AG09319 (cell line): ENCODE measurements at places on chromosomes 11 and 22.

GRCh38 chr22:44449061-44449682 is 48.9 kb downstream of the RTL6 start:
- peak; percentile 68 for DNase-seq

- DNase-seq, result no peak
Observed at GRCh38 chr22:17914474-17914873, 109.9 kb downstream of the MICAL3 start.

GRCh38 chr11:19759389-19759788 is 46.8 kb downstream of the NAV2 start:
- no peak for DNase-seq

DNA sequence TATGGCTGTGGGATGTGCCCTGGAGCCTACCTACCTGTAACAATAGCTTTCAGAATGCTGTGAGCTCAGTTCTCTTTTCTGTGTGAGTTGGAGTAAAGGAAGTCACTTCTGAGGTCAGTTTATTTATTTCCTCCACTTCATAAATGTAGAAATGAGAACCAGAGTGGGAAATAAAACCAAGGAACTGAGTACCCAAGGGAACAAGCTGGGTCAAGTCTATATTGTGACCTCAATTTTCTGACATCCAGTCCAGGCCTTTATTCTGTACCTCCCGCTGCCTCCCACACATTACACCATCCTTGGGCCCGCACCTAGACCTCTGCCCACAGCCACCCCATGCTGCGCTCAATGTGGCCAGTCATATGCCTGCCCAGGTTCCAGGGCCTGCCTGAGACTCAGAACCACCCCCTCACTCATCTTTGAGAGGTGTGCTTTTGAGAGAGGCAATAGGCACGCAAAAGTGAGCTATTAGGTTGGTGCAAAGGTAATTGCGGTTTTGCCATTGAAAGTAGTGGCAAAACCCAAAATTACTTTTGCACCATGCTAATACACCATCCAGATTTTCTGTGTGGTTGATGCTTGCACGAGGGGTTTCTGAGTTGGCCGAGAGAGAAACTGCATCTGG is 9.8 kb downstream of the MS4A6E start:
- DNase-seq, result no peak

- no peak for DNase-seq
Observed at GRCh38 chr11:69912161-69912910, 93.1 kb upstream of the FGF3 start.

DNA sequence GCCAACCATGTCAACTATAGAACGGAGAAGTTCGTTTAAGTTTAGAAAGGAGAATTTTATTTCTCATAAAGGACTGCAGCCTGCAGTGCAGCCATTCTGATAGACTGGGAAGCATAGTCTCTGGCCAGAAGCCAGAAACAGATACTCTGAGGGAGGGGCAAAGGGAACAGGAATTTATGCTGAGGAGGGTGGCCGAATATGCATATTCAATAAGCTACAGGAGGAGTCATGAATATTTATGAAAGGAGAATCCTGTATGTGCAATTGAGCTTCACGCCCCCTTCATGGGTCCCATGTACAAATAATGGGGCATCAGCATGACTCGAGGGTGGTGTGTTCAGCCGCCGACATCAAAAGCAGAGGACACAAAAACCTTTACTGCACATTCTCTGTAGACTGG is 199.9 kb downstream of the CWF19L2 start:
- no peak for DNase-seq

GRCh38 chr11:66676282-66676919 is 1.3 kb downstream of the RBM4B start:
- DNase-seq, result no peak

DNA sequence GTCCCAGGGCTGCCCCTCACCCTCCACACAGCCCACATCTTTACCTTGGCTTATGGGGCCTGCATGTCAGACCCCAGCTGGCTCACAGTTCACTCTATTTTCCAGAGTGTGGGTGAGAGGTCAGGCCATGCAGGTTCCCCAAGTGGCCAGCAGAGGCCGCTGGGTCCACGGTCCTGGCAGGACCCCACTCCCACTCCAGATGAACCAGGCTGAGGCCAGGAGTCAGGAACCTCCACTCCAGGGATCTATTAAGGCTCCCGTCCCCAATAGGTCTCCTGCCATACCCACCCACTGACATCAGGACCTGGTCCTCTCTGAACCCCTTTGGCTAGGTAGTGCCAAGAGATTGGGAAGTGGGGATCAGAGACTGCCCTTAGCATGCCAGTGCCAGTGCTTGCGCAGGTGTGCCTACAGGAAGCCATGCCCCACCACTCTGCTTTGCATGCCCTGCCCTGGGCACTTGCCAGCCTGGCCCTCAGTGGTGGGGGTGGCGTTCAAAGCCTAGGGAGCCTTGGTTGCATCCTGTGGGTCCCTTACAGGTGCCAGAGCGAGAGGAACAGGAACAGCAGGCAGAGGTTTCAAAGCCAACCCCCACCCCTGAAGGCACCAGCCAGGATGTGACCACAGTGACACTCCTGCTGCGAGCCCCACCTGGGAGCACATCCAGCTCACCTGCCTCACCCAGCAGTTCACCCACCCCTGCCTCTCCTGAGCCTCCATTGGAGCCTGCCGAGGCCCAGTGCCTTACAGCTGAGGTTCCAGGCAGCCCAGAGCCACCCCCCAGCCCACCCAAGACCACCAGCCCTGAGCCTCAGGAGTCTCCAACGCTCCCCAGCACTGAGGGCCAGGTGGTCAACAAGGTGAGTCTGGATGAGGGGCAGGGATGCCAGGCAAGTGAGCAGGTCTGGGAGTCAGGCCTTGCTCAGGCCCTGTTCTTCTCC is 8.3 kb downstream of the SMTN start:
- DNase-seq, result no peak

- DNase-seq, result no peak
Observed at GRCh38 chr11:124769806-124770774, 8.0 kb upstream of the ESAM start.

GRCh38 chr11:70019576-70020011 is 58.5 kb upstream of the ANO1 start:
- peak; percentile 40 for DNase-seq

DNA sequence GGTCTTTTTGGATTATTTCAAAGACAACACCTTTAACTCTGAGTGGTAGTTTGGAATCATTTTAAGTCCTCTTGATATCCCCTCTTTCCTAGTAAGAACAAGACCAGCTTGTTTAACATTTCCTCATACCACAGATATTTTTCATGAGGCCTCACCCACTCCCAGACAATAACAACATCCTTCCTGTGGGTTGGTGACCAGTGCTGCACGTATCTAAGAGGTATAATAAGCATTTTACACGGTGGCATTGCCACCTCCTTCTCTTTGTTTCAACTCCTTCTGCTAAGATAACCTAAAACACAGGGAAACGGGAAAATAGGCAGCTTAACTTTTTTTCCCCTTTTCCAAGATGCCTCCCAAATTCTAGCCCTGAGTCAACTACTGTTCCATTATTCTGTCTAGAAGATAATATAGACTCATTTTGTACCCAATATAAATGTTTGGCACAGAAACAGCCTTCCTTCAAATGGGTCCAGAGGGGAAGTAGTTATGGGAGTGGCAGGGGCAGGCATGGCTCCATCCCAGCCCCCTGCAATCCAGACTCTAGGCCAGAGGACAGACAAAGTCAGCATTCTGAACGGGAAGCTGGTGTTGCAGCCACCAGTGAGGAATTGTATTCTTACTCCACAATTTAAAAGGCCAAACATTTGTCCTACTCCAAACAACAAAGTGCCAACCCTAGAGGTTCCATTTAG is 28.5 kb downstream of the MAML2 start:
- no peak for DNase-seq

DNA sequence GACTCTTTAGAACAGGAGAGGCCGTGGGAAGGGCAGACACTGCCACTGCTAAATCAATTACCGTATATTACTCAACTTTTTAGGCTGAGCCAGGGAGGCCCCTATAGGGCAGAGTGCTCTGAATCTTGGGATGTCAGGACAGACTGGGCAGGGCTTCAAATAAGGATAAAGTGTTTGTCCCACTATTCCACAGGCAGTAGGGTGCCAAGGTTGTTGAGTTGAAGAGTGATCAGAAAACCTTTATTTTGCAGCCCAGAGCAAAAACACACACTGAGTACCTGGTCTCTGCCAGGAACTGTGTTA is 1.6 kb upstream of the B4GAT1 start:
- no peak for DNase-seq

- no peak for DNase-seq
Observed at GRCh38 chr11:32829157-32829679, 509 bp upstream of the PRRG4 start.

DNA sequence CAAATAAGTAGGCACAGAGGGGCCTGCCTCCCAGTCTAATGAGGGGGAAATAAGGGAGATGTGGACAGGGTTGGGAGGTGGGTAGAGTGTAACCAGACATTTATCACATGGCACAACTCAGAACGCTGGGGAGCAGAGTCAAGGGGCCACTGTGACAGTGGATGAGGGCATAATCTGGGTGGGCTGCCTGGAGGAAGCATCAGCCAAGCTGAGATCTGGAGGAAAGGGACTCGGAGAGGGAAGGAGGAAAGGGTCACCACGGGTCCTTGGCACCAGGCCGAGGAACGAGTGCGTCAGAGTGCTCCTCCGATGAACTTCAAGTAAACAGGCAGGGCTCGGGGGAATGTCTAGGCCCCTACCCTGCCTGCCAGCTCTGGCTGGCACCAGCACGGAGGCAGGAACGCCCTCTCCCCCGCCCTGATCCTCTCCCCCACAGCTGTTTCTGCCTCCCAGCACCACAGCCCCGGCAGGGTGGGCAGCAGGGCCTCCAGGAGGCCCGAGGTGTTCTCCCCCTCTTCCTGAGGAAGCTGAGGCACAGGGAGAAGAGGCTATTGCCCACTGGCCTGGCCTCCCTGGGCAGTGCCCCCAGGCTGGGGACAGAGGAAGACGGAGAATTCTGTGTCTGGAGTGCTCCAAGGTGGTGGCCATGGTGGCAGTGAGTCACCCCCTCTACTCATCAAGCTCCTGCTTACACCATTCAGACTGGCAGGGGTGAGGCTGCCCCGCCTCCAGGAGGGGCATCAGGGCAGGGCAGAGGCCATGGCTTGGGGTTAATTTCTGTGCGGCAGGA is 4.2 kb downstream of the ALDH3B1 start:
- DNase-seq, result peak; percentile 72

DNA sequence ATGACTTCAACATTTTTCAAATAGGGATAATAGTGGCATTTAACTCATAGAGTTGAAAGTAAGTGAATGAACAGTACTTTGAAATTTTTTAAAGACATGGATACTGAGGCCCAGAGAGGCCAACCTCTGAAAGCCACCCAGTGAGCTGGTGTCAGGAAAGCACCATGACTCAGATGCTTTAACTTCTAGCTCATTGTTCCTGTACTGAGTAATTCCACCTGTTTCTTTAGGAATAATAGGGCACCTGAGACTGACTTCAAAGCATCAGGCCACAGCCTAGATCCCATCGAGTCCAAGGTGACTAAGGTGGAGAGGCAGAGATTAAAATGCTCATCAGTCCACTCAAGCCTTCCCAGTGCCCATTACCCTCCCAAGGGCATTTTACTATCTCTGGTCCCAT is 491.8 kb upstream of the TENM4 start:
- DNase-seq, result no peak

DNA sequence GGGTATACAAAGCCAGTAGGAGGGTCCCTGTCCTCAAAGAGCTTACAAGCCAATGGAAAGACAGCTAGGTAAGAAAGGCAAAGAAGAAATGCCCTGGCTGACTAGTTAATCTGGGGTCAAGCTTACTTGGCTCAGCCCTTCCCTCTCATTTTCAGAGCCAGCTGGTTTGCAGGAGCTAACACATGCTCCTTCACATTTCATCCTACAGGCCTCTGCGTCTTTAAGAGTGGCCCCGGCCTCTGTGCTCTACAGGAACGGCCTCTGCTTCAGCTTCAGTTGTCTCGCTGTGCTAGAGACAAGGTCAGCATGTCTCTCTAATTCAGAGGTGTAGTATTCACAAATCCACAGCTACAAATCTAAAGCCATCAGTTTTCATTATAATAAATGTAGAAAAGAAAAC is 15.2 kb downstream of the ALKBH8 start:
- DNase-seq, result no peak

DNA sequence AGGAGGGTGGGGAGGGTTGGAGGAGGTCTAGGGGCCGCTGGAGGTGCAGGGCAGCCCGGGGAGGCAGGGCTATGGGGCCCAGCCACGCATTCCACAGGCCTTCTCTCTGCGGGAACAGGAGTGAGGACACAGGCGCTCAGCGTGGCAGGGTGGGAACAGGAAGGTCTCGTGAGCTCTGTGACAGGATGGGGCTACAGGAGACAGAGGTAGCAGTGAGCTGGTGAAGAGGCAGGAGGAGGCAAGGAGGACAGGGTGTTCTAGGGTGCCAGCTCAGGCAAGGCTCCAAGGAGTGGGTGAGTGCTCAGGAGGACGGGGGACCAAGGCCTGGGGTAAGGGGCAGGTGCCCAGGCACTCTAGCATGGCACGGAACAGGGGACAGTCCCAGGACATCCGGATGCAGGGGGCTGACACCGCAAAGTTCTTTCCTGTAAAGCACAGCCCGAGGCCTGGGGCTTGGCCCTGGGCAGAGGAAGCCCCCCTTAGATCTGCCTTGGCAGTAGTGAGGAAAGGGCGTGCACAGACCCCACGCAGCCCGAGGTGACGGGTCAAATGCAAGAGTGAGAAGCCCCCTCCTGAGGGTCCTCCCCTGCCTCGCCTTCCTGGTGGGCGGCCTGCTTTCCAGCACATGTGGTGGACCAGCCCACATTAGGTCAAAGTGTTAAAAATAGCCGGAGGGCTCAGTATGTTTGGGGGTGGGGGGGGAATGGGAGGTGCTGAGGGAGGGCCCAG is 4.7 kb upstream of the NEAT1 start:
- no peak for DNase-seq

DNA sequence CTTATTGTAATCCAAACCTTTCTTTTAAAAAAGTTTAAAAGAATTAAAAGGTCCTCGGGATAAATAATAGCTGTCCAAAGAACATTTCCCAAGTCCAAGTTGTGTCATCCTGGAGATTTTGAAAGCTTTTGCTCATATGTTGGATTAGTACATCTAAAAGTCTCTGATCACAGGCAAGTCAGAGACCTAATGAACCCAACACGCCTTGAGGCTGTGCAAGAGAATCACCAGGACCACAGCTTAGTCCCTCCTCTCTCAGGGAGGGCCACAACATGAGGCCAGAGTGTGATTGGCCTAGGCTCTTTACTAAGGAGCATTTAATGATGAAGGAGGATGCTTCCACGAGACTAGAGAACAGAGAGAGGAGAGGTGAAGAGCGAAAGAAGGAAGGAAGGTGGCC is 98.7 kb upstream of the OR5AK2 start:
- no peak for DNase-seq

- no peak for DNase-seq
Observed at GRCh38 chr11:120129570-120129969, 8.3 kb downstream of the TRIM29 start.

DNA sequence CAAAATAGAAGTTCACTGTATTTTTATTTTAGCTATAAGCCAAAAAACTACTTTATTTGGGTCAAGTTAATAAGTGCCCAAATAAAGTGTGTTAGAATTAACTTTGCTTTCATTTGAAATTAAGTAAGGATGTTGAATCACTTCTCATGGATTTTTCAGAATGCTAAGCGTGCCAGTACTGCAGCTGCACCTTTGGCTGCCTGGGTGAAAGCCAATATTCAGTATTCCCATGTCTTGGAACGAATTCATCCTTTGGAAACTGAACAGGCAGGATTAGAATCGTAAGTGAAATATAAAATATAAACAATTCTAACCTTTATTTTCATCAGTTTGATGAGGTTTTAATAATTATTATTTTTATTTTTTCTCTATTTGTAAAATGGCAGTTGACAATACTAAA is 113.6 kb downstream of the DYNC2H1 start:
- no peak for DNase-seq
